T-helper 2 cell treated with Interferon-gamma antibody and Interleukin-4, amounts not matched to agents 5 μg/mL and 100 μg/mL, for 36 hours (primary cell): ENCODE measurements at places on chromosomes 6 and 20.

GRCh38 chr6:18444111-18444510 lies 57.0 kb downstream of the RNF144B start:
- peaks cover 4% of the 10 kb centered on the region for H3K4me1 ChIP-seq
- H3K27me3 ChIP-seq, result no peaks in the 10 kb centered on the region
- H3K4me3 ChIP-seq, result no peak overlapping the region
- no peaks in the 10 kb centered on the region for H3K36me3 ChIP-seq
- no peak overlapping the region for H3K27ac ChIP-seq
- no peak for DNase-seq

DNA sequence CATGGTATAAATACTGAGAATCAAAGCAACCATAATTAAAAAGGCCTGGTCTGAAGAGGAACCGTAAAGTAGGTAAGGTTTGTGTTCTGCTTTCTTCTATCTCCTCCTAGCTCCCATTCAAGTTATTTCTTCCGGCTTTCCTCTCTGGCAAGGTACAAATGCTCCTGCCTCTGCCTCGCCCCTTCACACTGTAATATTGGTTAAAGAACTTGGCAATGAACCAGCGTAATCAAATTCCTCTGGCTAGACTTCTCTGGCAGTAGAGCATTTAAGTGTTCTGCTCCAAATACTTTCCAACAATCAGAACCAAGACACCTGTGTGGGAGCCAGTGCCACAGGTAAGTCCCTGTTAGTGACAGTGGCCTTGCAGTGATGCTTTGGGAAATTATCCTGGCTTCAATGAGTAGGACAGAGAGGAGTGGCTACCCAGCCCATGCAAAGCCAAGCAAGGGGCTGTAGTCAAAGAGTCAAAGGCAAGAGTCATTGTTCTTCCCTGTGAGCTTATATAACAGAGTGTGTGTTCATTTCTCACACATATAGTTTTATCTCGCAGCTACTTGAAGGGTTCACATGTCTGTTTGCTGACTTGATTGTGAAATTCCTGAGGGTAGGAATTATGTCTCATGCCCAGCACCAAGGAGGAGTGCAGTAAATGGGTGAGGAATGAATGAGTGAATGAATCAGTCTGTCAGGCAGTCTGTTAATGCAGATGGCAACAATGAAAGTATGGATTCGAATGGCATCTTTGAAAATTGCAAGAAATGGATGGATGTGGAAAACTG lies 329.3 kb downstream of the NRN1 start:
- H3K27ac ChIP-seq, result no peak overlapping the region
- H3K27me3 ChIP-seq, result no peaks in the 10 kb centered on the region
- no peaks in the 10 kb centered on the region for H3K36me3 ChIP-seq
- H3K4me3 ChIP-seq, result no peak overlapping the region
- DNase-seq, result no peak

DNA sequence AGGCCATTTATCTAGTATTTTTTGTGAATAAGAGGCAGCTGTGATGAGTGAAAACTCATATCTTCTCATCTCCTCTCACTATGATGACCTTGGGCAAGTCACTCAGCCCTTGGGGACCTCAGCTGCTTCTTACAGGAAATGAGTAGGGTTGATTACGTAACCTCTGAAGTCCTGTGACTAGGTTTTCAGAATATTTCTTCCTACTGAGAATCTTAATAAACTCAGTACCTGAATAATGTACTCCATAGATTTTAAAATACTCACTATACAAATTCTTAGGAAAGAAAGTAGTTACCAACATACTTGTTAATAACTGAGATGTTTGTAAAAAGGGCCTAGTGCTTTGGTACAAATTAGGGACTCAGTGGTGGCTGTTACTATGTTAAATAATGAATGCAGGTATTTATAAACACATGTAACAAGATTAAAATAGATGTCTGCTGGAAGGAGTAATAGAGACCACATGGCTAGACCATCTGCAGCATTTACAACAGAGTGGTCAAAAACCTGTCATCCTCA lies 60.9 kb downstream of the RPRD1B start:
- H3K36me3 ChIP-seq, result peaks cover 24% of the 10 kb centered on the region
- H3K27me3 ChIP-seq, result no peaks in the 10 kb centered on the region
- peak; percentile 32 for DNase-seq
- H3K4me1 ChIP-seq, result peaks cover 34% of the 10 kb centered on the region
- peak overlapping the region; percentile 47 for H3K27ac ChIP-seq

- no peak overlapping the region for H3K4me3 ChIP-seq
- DNase-seq, result no peak
- no peaks in the 10 kb centered on the region for H3K36me3 ChIP-seq
- H3K27me3 ChIP-seq, result peaks cover 20% of the 10 kb centered on the region
- no peak overlapping the region for H3K27ac ChIP-seq
Measured at GRCh38 chr6:152943260-152943897, 39.5 kb downstream of the FBXO5 start.

DNA sequence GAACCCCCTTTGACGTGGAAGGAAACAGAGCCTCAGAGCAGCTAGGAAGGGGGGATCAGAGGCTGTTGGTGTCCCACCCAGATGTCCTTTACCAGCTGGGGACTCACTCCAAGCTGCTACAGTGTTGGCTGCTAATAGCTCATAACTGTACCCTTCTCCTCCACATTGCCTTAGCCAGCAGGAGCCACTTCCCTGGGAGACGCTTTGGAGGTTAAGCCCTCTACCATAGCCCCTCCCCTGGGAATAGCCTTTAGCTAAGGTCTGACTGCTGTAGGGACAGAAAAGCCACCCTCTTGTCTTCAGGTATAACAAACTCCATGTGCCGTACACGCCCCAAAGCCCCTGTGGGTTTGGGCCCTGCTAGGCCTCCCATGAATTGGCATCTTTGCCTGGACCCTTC lies 238.6 kb downstream of the LRFN2 start:
- H3K36me3 ChIP-seq, result no peaks in the 10 kb centered on the region
- H3K27me3 ChIP-seq, result no peaks in the 10 kb centered on the region
- H3K4me3 ChIP-seq, result no peak overlapping the region
- H3K4me1 ChIP-seq, result no peaks in the 10 kb centered on the region
- DNase-seq, result no peak
- no peak overlapping the region for H3K27ac ChIP-seq

- no peaks in the 10 kb centered on the region for H3K4me1 ChIP-seq
- H3K27me3 ChIP-seq, result peaks cover 16% of the 10 kb centered on the region
- H3K27ac ChIP-seq, result no peak within 1 kb of the TSS
- H3K36me3 ChIP-seq, result no peaks in the 10 kb centered on the region
- no peak for DNase-seq
Measured at GRCh38 chr6:117425431-117426153, at the start of gene ROS1. TSS of gene ROS1 (minus strand) at chr6:117425942. CDS start at chr6:117425656, 286 bp downstream.

DNA sequence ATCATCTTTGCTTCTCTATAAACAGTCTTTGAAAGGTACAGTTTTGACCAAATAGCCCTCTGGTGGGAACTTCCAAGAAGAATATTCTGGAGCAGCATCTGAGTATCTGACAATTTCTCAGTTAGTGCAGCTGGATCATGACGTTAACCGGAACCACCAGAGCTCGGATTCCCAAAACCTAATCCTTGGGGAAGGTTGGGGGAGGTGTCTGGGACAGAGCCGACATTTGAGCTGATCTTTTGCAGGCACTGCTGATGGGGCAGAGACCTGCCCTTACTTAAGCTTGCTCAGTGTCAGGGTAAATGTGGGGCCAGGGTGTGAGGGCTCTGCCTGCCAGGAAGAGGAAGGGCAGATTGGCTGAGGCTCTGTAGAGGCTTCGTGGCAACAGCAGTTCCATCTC lies 416.6 kb downstream of the DHX35 start:
- H3K36me3 ChIP-seq, result no peaks in the 10 kb centered on the region
- no peak overlapping the region for H3K27ac ChIP-seq
- no peak for DNase-seq
- no peak overlapping the region for H3K4me3 ChIP-seq
- H3K4me1 ChIP-seq, result no peaks in the 10 kb centered on the region

DNA sequence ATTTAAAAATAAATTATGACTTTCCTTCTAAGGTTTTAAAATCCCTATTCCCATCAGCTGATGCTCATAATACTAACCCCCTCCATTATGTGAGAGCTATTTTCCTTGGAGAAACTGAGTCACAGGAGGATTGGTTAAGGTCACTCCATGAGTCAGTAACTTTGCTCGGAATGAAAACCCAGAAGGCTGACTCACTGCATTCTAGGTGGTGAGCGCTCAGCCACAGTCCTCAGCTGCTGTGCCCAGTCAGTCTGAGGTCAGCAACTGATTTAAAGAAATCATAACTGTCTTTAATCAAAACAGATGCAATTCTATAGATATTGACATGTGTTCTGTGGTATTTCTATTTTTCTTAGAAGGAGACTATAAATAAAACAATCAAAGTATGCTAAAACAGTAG lies 359.2 kb downstream of the GJA1 start:
- H3K4me1 ChIP-seq, result no peaks in the 10 kb centered on the region
- no peak overlapping the region for H3K27ac ChIP-seq
- H3K36me3 ChIP-seq, result no peaks in the 10 kb centered on the region
- DNase-seq, result no peak
- H3K27me3 ChIP-seq, result no peaks in the 10 kb centered on the region
- H3K4me3 ChIP-seq, result no peak overlapping the region
